Fibroblast of skin of right biceps (primary cell): ENCODE measurements at places on chromosomes 7 and 10.

- peak; percentile 10 for DNase-seq
Measured at GRCh38 chr7:136588216-136588615, 280.2 kb upstream of the CHRM2 start.

DNA sequence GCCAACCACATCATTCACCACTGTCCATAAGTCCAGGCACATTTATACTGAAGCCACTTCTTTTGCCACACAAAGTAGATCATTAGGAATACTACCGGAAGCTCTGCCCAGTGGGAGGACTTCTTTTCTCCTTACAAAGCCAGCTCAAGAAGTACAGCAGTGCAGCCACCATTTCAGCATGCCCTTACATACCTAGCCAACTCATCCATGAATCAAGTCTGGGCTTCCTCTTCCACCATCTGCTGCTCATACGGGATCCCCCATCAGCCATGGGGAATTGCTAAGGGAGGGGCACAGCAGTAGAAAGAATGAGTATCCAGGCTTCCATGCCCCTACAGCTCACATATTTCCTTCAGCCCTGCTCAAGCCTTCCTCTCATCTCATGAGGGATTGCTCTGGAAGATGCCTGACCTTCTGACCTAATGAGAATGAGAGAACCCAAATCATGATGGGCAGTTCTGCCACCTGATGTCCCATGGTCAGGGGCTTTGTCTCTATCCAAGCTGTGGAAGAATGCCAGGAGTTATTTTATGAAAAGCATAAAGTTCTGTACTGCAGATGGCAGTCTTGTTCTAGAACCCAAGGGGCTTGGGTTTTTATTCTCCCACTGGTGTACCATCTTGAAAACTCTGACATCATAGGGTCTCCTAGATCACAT is 39.5 kb downstream of the ACSM6 start:
- DNase-seq, result no peak

GRCh38 chr10:49153971-49154370 is 20.1 kb upstream of the FAM170B start:
- DNase-seq, result peak; percentile 78

DNA sequence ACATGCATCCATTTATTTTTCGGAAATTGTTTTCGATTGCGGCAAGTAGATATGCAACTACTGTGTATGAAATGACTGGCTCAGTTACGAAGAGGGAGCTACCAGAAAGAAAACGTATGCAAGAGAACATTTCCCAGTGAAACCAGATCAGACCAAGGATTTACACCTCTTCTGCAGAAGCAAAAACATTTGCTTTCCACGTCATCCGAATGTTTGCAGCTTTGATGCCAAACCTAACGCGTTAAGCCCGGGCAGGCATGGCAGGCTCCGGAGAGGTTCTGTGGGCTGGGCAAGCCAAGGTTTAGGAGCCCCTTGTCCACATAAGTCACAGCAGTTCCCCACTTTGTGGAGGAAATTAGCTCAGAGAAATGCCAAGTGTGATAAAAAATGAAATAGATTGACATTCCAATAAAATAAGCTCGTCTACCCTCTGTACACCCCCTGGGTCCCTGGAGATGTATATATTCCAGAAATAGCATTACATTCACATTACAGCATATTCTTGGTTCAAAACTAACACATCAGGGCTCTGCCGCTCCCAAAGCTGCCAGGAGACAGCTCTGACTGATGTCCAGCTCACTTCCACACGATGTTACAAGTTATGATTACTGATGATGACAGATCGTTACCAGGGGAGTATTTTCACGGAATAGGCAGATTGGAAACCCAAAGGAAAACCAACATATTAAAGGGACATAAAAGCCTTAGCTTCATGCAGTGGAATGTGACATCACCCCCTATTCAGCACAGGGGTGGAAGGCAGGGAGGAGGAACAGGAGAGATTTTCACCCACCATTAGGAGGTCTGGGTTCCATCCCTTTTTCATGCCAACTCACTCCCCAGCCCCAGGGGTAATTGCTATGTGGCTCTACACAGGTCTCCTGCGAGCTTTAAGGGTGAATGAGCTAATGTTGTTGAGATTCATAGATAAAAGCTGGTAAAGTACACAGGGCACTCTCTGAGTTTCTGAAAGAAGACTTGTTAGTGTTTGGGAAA is 81.5 kb downstream of the LYZL1 start:
- DNase-seq, result peak; percentile 71

GRCh38 chr7:80536426-80536825 is 24.6 kb upstream of the GNAT3 start:
- no peak for DNase-seq

- peak; percentile 8 for DNase-seq
Measured at GRCh38 chr10:118564652-118565051, 30.8 kb downstream of the PRLHR start.

GRCh38 chr7:116689790-116690259 is 17.8 kb downstream of the MET start:
- DNase-seq, result peak; percentile 49

DNA sequence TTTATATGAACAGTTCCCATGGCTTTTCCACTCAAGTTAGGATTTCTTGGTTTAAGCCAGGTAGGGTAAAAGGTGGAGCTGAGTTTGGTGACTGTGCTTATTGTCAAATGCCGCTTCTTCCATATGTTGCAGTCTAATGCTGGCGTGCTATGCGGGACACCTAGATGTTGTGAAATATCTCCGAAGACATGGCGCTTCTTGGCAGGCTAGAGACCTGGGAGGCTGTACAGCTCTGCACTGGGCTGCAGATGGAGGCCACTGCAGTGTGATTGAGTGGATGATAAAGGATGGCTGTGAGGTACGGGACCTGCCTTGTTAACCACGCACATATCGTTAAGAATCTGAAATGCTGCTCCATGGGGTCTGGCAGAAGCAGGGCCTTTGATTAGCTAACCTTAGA is 108.4 kb downstream of the FANK1 start:
- DNase-seq, result no peak

- no peak for DNase-seq
Measured at GRCh38 chr10:132711613-132712121, 74.3 kb downstream of the NKX6-2 start.

GRCh38 chr7:31302356-31302755 is 38.2 kb downstream of the NEUROD6 start:
- DNase-seq, result peak; percentile 0

- peak; percentile 63 for DNase-seq
Measured at GRCh38 chr7:138001529-138002095, at the start of gene CREB3L2. Gene CREB3L2 (minus strand): TSS chr7:138002086. CDS start chr7:138001705, 381 bp downstream.

- DNase-seq, result no peak
Measured at GRCh38 chr10:6053816-6054631, 8.1 kb downstream of the IL2RA start.

- no peak for DNase-seq
Measured at GRCh38 chr7:38839851-38840250, 69.1 kb downstream of the VPS41 start.

DNA sequence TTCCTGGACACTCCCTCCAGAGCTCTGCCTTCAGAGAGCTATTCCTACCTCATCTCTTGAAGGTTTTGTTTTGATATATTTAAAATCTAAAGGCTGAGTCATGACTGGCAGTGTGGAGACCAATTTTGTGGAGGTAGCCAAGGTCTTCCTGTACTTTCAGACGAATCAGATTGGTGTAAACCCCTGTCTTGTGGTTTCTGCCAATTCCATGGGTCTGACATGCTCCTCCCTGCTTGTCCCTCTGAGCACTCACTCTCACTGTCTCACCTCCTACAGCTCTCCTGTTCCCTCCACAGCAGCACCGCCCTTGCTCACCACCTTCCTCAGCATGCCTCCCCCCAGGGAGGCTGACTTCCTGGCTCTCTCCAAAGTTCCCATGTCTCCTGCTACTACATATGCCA is 179.8 kb downstream of the NPSR1 start:
- DNase-seq, result peak; percentile 66

DNA sequence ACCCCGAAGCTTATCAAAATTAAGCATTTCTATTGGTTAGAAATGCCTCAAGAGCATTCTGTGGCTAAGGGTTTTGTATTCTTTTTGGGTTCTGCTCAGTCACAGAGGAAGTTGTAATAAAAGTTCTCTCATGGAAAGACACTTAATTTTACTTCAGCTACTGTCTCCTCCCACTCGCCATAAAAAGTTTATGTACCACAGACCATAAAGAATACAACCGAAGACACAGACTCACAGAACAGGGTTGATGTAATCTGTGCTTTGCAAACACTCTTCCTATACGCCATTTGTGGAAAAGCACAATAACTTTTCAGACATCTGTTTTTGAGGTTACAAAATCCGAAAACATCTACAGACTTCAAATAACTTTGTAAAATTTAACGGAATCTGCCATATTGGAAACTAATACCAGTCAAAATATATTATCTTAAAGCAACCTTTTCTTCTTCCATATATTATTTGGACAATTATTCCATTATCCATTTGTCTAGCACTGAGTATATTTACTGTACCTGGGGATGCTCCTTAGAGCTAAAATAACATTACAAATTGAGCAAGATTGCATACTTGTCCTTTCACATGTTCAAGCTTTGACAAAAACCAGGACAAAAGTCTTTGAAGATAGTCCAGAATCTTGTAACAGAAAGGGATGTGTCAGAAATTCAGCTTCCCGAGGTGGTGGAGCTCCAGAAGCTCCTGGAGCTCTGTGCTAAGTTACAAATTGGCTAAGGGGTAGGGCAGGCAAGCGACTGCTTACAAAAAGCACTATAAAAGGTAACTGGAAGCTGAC is 219.0 kb upstream of the MEOX2 start:
- no peak for DNase-seq

DNA sequence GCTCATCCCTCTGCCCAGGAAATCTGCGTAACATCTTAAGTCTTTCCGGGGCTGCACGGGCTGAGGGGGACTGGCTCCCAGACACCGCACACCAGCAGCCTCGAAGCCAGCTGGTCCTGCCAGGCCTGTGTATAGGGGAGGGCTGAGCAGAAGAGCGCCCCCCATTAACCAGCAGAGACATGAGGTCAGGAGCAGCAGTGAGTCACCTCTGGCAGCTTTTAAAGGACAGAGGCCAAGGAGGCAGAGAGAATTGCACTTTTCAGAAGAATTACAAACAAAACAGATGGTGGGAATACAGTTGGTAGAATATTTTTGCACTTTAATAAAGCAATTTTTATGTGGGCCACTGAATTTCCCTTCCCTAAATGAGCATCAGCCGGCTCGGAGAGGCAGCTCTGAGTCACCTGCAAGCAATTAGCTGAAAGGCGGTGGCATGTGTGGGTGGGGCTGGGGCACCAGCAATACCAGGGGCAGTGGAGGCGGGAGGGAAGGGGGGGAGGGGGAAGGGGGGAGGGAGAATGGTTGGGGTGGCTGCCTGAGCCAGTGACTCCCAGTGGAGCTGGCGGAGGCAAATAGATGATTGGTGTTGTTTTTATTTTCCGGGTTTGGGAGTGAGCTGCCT is 39.1 kb downstream of the GOLGA7B start:
- DNase-seq, result peak; percentile 59
